ENCODE measurements at places on chromosomes 16 and 17.

DNA sequence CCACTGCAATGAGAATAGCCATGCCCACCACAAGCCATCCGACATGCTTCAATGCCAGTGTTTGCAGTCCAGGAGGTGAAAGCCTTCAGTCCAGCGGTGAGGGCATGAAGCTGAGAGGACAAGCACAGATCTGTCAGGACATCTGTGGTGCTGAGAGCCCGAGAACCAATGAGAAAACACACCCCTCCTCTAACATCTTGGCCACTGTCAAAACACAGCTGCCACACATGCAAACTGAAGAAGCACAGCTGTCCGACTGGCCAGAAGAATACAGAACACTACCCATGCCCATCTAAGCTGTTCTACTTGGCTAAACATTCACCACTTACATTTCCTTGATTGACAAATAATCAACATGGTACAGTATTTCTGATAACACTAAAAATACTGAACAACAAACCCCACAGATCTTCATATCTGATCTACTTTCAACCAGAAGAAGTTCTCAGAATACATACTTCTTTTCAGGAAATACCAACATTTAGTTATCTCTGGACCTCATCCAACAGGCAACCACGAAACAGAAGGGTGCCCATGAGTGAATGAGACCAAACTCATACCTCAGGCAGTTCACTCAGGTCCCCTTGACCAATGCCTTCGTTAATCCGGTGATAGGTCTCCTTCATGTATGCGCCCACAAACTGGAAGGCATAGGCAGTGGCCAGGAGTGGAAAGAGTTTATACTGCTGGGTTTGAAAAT is 10.2 kb upstream of the FBF1 start:
- no peak for DNase-seq

GRCh38 chr17:42476411-42476810 is 17.7 kb downstream of the ATP6V0A1 start:
- DNase-seq, result no peak

DNA sequence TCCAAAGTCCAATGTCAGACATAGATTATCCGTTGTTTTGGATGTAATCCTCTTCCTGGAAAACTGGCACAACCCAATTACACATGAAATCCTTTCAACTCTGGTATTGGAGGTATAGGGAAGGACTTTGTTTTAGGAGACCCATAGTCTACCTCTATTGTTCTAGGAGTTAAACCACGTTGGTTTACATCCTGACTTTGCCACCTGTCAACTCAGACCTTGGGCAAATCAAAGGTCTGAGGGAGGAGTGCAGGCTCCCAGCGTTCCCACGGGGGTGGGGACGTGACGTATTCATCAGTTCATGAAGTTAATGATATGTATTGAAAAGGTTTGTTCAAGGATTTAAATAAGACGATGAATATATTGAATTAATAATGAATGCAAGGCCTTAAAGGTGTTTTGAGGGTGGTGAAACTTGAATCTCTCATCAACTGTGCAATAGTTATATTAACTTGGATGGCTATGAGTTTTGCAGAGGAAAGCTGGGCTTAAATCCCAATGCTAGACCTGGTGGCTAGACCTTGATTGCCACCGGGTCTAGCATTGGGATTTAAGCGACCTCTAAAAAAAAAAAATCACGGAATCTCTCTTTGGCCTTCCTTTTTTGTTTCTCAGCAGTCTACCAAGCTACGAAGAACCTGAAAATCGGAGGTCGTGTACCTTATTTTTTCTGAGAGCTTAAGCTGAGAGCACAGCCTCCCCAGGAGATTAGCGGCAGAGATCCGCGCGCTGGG is 744 bp upstream of the NF1 start:
- no peak for DNase-seq

DNA sequence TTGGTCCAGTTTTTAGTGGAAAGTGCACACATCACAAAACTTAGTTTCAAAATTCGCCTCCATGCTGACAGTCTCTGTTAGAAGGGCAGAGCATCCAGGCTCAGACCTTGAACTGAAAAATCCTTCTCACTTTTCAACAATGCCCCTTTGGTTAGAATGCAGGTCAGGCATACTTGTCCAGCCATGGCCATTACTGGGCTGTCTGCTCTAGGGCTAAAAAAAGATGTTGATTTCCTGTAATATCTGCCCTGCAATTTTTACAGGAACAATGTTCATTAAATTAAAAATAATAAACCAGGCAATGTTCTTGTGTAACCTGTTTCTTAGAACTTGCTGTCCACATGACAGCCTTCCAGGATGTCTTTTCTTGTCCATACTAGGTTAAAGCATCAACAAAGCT is 122.4 kb downstream of the SNX11 start:
- no peak for DNase-seq

DNA sequence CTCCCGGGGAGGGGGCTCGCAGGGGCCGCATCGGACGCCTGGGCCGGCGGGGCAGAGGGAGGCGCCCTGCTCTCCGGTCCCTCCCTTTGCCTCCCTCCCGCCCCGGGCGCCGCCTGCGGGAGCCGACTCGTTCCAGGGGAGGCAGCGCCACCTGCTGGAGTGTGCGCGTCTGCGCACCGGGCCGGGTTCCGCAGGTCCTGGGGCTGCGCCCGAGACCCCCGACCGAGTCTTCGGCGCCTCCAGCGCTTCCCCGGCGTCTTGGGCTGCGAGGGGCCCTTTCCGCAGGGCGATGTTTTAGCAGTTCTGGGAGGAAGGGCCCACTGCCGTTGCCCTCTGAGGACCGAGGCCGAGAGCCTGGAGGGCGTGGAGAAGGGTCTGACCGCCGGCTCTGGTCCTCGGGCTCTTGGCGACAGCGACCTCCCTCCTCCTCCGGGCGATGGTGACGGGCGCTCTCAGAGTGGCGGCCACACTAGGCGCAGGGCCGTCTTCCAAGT is 106.3 kb downstream of the SEC14L1 start:
- peak; percentile 83 for DNase-seq

GRCh38 chr16:2924901-2925755 is 13.4 kb downstream of the FLYWCH1 start:
- DNase-seq, result no peak

DNA sequence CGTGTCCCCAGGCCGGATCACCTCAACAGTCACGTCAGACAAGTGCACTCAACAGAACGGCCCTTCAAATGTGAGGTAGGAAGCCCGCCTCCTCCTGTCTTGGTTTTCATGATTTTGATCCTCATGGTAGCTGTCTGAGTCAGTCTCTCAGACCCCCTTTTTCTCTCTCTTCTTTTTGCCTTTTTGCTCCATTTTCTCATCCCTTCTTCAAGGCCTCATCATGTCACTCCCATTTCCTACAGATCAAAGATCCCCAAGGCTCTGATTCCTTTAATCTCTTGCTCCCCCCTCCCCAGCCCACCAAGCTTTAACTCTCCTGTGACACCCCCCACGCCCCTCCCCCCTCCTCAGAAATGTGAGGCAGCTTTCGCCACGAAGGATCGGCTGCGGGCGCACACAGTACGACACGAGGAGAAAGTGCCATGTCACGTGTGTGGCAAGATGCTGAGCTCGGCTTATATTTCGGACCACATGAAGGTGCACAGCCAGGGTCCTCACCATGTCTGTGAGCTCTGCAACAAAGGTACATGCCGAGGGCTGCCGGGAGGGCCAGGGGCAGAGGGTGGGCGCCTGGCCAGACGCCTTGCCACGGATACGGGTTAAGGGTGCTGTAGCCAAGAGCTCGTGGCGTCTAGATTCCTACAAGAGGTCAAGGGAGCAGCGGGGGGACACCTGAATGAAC is 2.0 kb downstream of the MAZ start:
- DNase-seq, result no peak

GRCh38 chr16:85498607-85499006 is 114.5 kb upstream of the GSE1 start:
- no peak for DNase-seq

GRCh38 chr16:86122681-86123342 is 223.8 kb downstream of the IRF8 start:
- DNase-seq, result no peak

DNA sequence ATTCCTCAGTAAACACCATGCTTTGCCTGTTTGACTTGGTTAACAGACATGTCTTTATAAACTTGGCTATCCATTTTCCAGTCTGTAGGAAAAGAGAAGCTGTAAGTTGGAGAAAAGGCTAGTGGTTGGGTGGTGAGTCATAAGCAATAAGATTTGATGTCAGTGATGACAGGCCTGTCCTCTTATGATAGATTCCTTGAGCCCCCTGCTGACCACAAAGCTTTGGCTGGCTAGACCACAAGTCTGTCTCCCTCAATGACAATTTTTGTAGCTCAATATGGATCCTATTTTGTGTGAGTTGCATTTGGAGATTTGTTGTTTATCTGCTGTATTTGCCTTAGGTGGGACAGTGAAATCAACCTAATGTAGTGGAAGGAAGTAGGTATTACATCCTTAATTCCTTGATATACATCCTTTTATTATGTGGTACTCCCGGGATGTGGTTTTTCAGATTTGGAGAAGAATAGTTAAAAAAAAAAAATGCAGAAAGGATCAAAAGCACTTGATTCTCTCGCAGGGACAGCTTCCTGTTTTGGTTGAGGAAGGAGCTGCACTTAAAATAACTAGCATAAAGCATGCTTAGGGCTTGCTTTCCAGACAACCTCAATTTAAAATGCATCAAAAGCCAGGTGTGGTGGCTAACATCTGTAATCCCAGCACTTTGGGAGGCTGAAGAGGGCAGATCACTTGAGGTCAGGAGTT is 67.4 kb downstream of the SIAH1 start:
- DNase-seq, result no peak

DNA sequence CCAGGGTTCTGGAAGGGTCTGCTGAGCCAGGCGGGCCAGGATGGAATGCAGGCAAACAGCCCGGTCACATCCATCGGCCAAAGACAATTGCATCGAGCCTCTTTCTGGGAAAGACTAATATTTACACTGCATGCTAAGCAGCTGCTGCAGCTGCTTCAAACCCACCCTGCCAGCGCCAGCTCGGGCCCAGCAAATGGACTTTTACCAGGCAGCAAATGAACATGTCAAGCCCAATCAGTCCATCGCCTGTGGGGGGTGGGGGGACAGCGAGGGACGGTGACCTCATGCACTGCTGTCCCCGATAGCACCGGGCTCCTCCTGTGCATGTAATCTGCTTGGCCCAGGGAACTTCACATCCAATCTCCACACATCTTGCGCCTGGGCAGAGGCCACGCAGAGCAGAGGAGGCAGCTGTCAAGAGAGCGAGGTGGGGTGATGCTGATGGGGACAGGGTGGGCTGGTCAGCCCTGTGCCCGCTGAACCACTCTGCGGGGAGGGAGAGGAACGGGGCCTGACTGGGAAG is 39.4 kb upstream of the CDH5 start:
- DNase-seq, result no peak

DNA sequence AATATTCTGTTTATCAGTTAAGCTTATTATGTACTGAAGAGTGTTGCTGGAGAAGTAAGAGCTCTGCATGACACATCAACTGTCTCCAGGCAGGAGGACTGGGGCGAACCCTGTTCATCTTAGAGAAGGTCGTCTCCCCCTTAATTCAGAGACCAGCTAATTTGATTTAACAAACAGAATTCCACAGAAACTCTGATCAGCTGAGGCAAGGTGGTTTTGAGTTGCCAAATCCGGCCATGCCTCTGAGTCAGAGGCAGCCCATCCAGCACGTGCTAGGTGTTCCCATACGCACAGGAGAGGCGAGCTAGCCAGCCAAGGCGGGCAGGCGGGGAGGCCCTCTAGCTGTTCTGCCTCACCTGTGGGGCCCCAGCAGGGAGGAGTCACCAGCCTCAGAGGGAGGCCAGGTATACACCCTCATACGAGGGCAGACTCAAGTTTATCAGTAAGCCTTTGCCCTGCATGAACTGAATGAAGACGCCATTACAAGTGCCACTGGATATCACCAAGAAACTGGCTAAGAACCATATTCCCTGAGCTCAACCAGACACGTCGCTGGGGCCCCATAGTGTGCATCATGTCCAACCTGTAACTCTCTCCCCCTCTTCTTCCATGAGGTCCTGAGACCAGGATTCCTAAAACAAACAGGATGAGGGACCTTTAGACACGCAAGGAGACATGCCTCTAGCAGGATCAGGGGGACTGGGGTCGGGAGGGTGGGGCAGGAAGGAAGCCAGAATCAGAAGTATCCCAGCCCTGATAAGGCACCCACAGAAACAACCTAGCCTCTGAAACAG is 25.7 kb downstream of the STAT5A start:
- DNase-seq, result no peak

GRCh38 chr17:51630101-51630671 is 369.8 kb downstream of the UTP18 start:
- no peak for DNase-seq

GRCh38 chr17:6786618-6787017 is 10.6 kb downstream of the FBXO39 start:
- no peak for DNase-seq

DNA sequence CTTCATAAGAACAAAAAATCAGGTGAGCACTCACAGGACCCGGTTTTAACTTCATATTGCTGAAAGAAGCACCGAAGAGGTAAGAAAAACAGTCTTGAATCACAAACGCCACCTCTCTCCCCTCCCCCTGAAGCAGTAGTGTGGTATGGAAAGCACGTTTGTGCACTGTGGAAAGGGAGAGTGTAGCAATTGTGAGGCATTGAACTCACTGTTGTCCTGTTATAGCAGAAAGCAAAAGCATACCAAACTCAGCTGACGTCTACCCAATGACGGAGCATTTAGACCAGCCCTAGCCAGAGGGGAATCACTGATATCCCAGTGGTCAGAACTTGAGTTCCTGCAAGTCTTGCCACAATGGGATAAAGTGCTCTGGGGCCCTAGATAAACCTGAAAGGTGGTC is 98.8 kb downstream of the DYNLRB2 start:
- DNase-seq, result no peak

GRCh38 chr16:3479654-3480216 is 15.6 kb downstream of the C16orf90 start:
- no peak for DNase-seq

- DNase-seq, result no peak
These were observed 3.3 kb upstream of the USP31 start for GRCh38 chr16:23152386-23153178.

DNA sequence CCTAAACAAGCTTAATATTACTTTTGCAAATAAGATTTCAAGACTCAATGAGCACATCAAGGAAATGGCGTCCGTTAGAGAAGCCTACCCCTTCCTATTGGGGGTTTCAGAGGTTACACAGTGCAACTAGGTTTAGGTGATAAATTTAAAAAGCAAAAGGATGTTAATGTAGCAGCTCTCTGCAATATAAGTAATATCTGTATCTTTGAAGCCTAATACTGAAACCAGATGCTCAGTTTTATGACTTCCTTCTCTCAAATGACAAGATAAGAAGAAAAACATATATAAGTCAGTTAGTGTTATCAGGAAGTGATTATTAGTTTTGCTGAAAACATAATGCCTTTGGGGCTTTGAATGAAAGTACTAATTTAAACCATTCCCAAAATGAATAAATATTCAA is 54.3 kb upstream of the MED13 start:
- no peak for DNase-seq

DNA sequence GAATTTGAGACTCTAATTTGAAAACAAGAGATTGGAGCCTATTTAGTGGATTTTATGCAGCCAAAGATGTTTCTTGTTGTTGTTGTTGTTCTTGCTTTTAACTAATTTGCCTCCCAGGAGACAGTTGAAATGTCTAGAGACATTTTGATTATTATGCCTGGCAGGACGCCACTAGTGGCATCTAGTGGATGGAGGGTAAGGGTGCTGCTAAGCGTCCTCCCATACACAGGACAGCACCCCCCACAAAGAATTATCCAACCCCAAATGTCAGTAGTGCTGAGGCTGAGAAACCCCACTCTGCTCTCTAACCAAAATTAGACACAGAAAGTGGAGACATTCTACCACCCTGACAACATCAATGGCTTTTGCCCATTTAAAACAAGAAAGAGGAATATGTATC is 15.4 kb upstream of the HSBP1 start:
- DNase-seq, result no peak

GRCh38 chr17:63529711-63530556 is 6.8 kb downstream of the KCNH6 start:
- no peak for DNase-seq

All from omental fat pad (tissue), 4 donors.